K562 (cell line): ENCODE measurements at places on chromosomes 12 and 14. TPM values are rescaled to one million over a fixed set of nuclear protein-coding genes. Genes with fewer than 3 reads are reported as not detected.

GRCh38 chr14:80491131-80491530 lies 279.8 kb upstream of the DIO2 start:
- no peak overlapping the region for H3K4me3 ChIP-seq
- no peaks in the 10 kb centered on the region for H3K4me1 ChIP-seq
- no peaks in the 10 kb centered on the region for H3K36me3 ChIP-seq
- no peaks in the 10 kb centered on the region for H3K27me3 ChIP-seq

DNA sequence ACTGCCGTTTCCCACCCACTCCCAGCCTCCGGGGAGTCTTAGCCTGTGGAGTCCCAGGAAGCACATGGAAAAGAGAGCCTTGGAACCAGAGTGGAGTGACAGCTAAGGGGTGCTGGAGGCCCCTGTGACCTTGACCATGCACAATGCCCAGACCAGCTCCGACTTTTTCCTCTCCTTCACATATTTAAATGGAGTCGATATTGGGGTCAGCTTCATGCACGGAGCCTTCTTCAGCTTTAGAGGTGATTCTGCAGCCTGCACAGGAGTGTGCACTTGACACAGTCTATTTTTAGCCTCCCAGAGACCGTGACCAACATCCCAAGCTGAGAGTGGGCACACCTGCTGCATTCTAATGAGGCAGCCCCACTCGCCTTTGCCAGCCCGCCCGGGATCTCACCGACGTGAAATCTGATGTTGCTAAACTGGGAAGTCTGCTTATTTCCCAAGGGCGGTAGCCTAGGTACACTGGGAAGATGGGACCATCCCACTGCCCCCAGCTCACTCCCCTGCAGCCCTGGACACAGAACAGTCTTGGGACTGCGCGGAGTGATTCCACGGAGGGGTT lies 47.5 kb downstream of the PRMT8 start:
- peaks cover 9% of the 10 kb centered on the region; the same call in 1 of the 2 replicates for H3K27me3 ChIP-seq
- H3K27ac ChIP-seq = no peak overlapping the region
- H3K36me3 ChIP-seq = no peaks in the 10 kb centered on the region
- DNase-seq = no peak

The HOMEZ gene
- 20.6 and 23.1 TPM in 2 replicates for total RNA-seq

DNA sequence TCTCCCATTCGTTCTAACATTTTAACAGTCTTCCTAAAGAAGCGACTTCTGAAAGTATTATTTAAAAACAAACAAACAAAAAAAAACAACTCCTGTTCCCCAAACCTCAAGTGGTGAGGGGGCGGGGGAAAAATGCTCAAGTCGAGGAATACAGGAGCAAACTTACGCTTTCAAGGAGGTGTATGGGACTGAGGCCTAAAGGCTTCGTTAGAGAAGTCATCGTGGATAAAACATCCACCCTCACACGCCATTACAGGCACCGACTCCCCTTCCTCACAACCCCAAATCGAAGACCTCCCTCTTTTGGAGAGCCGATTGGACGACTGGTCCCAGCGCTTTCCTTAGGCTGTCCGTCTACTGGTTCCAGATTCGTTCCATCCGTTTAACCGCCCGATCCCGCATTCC lies 693 bp downstream of the CBX5 start:
- peak overlapping the region; percentile 71 for H3K4me3 ChIP-seq
- no peak for DNase-seq
- peaks cover 67% of the 10 kb centered on the region for H3K36me3 ChIP-seq

The SPIC gene
- total RNA-seq = not detected in 2 replicates

DNA sequence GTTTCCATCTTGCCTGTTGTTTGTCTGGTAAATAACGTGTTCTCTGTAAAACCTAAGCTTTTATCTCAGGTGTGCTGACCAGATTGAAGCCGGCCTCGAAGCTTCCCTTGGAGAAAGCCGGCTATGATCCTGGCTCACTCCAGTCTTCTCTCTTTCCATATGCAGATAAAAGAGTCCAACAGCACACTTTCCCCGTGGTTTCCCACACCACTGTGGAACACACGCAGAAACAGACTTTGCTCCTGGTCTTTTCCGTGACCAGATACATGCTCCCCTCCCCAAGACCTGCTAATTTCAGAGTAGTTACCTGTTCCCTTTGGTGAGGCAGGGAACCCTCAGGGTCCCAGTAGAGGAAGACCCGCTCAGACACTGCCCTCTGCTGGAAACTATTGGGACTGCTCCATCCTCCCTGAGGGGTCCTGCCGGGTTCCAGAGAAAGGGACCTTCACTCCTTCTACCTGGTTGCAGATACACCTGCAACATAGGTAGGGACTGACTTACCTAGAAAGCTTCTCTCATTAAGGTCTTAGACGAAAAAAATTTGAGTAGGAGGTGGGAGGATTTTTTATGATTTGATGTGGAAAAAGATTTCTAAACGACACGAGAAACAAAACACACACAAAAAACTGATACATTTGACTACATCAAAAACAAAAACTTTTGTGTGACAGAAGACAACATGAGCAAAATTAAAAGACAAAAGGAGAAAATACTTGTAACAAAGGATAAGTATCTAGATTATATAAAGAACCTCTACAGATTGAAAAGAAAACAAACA lies 415.4 kb upstream of the CCDC196 start:
- H3K36me3 ChIP-seq = no peaks in the 10 kb centered on the region
- H3K27ac ChIP-seq = no peak overlapping the region
- no peak overlapping the region for H3K4me3 ChIP-seq
- no peaks in the 10 kb centered on the region for H3K4me1 ChIP-seq

The RNF10 gene
- 136 and 143 TPM in 2 replicates for total RNA-seq

DNA sequence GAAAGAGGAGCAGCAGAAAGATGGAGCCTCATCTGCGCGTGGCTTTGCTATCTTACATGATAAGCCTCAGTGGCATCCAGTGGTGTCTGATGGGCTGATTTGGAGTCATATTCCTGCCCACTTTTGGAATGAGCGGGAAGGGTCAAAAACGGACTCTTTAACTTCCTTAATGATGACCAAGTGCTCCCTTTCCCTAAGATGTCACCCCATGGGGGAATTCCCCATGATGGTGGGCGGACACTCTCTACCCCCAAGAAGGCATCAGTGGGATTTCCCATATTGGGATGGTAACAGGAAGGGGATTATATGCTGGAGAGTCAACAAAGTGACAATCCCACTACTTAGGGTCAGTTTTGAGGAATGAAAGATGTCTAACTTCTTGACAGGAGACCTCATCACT lies 110.9 kb downstream of the GPATCH2L start:
- no peak overlapping the region for H3K27ac ChIP-seq
- no peak overlapping the region for H3K4me3 ChIP-seq
- peaks cover 26% of the 10 kb centered on the region; the same call in 2 of the 3 replicates for H3K4me1 ChIP-seq
- H3K36me3 ChIP-seq = peaks cover 39% of the 10 kb centered on the region
- H3K27me3 ChIP-seq = no peaks in the 10 kb centered on the region

DNA sequence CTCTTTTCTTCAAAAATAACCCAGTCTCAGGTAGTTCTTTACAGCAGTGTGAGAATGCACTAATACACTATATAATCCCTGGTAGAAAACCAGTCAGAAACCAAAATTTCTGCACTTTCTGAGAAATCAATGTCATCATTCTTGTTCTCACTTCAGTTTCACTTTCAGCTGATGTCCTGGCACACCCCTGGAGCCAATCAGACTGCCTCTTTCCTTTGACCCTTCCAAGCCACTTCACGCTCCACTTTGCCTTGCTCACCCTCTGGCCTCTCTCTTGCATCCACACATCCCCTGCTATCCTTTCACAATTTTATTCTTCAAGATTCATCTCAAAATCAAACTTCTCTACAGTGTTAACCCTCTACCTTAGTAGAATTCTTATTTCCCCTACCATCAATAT lies 181.1 kb downstream of the ASCL1 start:
- DNase-seq = no peak
- H3K27me3 ChIP-seq = no peaks in the 10 kb centered on the region
- no peak overlapping the region for H3K27ac ChIP-seq
- no peaks in the 10 kb centered on the region for H3K36me3 ChIP-seq
- H3K4me1 ChIP-seq = no peaks in the 10 kb centered on the region

The FOXN4 gene
- total RNA-seq = not detected in 2 replicates

DNA sequence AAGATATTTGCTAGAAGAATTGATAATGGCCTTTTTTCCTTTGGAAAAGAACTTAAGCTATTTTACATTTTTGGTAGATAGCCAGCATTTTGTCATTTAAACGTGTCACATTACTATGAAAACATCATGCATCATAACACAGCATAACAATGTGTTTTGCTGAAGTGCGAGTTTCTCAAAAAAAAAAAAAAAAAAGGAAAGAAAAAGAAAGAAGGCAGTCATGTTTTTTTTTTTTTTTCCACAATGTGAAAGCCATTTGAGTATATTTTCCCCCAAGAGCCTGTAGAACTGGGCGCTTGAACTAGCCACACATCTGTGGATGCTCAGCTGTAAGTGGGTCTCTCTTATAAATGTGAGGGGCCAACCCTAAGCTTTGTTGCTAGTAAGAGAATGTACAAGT lies 300.1 kb downstream of the AKAP6 start:
- H3K27ac ChIP-seq = no peak overlapping the region
- H3K27me3 ChIP-seq = no peaks in the 10 kb centered on the region
- no peaks in the 10 kb centered on the region for H3K4me1 ChIP-seq
- no peak overlapping the region for H3K4me3 ChIP-seq

- peaks cover 68% of the 10 kb centered on the region for H3K36me3 ChIP-seq
- H3K4me3 ChIP-seq = no peak overlapping the region
- no peaks in the 10 kb centered on the region for H3K4me1 ChIP-seq
Observed at GRCh38 chr12:109485201-109485600, 7.8 kb downstream of the UBE3B start.

GRCh38 chr14:84707830-84708229 lies 822.1 kb upstream of the FLRT2 start:
- no peak for DNase-seq
- no peaks in the 10 kb centered on the region for H3K27me3 ChIP-seq
- no peaks in the 10 kb centered on the region for H3K36me3 ChIP-seq
- no peak overlapping the region for H3K4me3 ChIP-seq
- H3K27ac ChIP-seq = no peak overlapping the region

GRCh38 chr14:91279354-91279753 lies 34.9 kb upstream of the GPR68 start:
- H3K36me3 ChIP-seq = peaks cover 58% of the 10 kb centered on the region
- no peak overlapping the region for H3K27ac ChIP-seq
- no peaks in the 10 kb centered on the region for H3K4me1 ChIP-seq
- H3K27me3 ChIP-seq = no peaks in the 10 kb centered on the region
- H3K4me3 ChIP-seq = no peak overlapping the region

DNA sequence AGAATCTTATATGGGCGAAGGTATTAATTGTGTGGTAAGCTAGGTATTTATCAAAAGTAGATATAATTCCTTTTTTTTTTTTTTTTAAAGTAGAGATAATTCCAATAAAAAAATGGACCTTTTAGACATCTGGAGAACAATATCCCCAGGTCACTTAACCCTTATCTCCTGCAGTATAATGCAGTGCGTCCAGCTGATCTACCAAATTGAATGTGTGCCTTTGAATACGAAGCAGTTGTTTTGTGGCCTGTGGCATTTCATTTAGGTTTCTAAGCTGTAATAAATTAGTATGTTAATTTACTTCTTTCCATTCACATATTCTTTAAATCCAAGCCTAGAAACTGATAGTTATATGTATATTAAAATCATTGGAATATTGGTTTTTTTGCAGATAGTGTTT lies 3.1 kb downstream of the FUT8 start:
- H3K27me3 ChIP-seq = no peaks in the 10 kb centered on the region
- no peak for DNase-seq
- no peak overlapping the region for H3K27ac ChIP-seq
- peaks cover 17% of the 10 kb centered on the region; the same call in 1 of the 2 replicates for H3K4me1 ChIP-seq

The HOXC5 gene
- 0.31 and 0.40 TPM in 2 replicates for total RNA-seq

The C1R gene
- 0.96 and 1.0 TPM in 2 replicates for total RNA-seq

- no peaks in the 10 kb centered on the region for H3K4me1 ChIP-seq
- DNase-seq = no peak
- no peaks in the 10 kb centered on the region for H3K36me3 ChIP-seq
- no peak overlapping the region for H3K27ac ChIP-seq
- H3K4me3 ChIP-seq = no peak overlapping the region
- no peaks in the 10 kb centered on the region; the same call in 1 of the 2 replicates for H3K27me3 ChIP-seq
Observed at GRCh38 chr14:51921026-51921425, 60.6 kb downstream of the GNG2 start.

DNA sequence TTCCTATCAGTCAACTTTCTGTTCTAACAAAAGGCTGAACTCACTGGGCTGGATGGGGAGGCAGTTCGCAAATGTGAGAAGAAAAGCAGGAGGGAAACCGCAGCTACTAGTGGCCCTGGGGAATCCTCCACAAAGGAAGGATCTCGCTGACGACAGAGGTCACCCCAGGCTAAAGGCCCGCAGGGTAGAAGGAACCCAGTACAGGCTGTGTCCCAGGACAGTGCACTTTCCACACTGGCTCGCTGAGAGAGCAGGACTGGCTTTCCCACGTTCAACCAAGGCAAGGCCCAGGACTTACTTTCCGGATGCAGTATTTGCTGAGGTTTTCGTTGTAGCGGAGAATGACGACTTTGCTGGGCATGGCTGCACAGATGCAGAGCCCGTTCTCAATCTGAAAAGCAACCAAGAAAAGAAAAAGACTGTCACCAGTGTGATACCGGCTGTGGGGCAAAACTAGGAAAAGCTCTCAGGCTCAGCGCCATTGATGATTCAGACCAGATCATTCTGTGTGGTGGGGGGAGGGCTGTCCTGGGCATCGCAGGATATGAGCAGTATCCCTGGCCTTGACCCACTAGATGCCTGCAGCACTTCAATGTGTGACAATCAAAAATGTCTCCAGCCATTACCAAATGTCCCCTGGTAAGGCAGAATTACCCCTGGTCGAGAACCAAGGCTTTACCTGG lies 36.3 kb downstream of the PRKAB1 start:
- H3K36me3 ChIP-seq = peaks cover 50% of the 10 kb centered on the region
- H3K4me3 ChIP-seq = no peak overlapping the region
- H3K27ac ChIP-seq = no peak overlapping the region
- no peak for DNase-seq
